ENCODE measurements at places on chromosomes 1 and 21.

- no peak for DNase-seq
Observed at GRCh38 chr1:15388201-15388880, 21.3 kb upstream of the EFHD2 start.

DNA sequence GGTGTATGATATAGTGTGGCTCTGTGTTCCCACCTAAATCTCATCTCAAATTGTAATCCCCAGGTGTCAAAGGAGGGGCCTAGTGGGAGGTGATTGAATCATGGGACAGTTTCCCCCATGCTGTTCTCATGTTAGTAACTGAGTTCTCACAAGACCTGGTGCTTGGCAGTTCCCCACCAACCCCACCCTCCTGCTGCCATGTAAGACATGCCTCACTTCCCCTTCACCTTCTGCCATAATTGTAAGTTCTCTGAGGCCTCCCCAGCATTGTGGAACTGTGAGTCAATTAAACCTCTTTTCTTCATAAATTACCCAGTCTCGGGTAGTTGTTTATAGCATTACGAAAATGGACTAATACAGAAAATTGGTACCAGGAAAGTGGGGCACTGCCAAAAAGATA, 1705.3 kb downstream of the NCAM2 start:
- DNase-seq: no peak

DNA sequence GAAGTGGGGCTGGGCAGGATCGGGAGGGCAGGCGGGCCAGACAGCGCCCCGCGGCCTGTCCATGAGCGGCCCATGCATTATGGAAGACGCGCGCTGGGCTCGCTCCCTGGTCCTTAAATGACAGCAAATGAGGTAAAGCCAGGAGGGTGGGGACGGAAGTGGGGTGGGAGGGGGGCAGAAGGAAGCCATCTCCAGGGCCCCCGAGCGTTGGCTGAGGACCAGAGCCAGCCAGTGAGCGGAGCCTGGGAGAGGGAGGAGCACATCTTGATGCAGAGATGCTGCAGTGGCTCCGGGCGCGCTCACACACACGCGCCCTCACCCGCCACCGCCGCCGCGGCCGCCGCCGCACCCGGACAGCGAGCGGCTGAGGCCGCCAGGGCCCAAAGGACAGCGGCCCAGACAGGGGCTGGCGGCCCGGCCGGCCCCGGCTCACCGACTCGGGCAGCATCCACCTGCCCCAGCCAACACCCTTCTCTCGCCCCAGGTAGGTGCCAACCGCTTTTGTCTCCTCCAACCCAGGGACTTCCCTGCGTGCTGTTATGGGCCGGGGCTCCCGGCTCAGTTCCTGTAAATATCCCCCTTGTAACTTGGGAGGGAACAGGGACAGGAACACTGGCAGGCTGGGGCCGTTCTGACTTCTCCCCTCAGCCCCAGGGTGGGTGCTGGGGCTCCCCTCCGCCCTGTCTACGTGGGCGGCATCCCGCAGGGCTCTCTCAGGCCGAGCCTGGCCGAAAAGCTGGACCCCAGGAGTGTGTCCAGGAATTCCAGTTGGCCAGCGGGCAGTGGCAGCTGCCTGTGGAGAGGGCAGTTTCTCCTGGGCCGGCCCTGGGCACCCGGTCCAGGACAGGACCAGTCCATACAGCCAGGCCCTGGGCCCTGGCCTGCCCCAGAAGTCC, at the start of gene CNTN2:
Gene CNTN2 (plus strand): TSS at position 302 of the 896 bp plus-strand sequence. CDS start 9,974 bp downstream, outside the sequence.
- no peak for DNase-seq

DNA sequence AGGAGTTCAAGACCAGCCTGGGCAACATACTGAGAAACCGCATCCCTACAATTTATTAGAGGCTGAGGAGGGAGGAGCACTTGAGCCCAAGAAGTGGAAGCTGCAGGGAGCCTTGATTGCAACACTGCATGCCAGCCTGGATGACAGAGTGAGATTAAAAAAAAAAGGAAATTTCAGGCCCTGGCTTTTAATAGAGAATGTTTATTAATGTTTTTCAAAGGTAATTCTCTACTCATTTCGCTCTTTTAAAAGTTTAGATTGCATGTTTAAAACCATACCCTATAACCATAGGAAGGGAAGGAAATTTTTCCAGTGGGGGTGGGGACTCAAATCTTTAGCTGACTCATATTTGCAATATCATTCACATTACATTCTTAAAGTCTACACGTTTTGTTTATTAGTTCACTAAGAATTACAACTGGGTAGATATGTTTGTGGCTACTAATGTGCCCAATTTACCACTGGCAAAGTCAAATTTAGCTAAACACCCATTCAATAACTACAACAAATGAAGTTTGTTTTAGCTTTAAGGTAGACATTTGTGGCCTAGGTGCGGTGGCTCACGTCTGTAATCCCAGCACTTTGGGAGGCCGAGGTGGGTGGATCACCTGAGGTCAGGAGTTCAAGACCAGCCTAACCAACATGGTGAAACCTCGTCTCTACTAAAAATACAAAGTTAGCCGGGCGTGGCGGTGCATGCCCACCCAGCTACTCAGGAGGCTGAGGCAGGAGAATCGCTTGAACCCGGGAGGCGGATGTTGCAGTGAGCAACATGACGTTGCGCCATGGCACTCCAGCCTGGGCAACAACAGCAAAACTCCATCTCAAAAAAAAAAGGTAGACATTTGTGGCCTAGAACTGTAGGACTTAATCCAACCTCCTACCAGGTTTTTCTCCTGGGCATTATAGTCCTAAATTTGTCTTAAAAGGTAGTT, 5.0 kb downstream of the KDM5B start:
- no peak for DNase-seq

- no peak for DNase-seq
Observed at GRCh38 chr1:6034750-6035096, 11.0 kb upstream of the KCNAB2 start.

- no peak for DNase-seq
Observed at GRCh38 chr1:95013950-95014574, 58.7 kb downstream of the ALG14 start.

DNA sequence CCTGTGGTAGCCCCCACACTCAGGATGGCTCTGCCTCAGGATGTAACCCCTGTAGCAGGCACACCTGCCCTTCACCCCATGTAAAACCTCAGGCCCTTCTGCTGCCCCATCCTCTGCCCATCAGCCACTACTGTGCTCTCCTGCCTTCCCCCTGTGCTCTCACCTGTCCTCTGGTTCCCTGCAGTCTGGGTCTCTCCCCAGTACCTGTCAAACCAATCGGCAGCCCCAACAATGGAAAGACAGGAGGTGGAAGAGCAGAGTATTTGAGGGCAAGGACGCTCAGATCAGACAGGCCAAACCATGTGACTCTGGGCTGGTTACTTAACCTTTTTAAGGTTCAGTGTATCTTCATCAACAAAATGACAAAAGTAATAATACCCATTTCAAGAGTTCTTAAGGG, 30.9 kb downstream of the SMIM12 start:
- DNase-seq: no peak
